ENCODE measurements at places on chromosomes 5 and 9.
A peak's percentile ranks its signal among the peaks of the same experiment; 100 is the strongest.

- DNase-seq = no peak
These were observed 91.6 kb upstream of the TNFAIP8 start for GRCh38 chr5:119264186-119264585.

GRCh38 chr5:67193439-67193807 lies 3.2 kb downstream of the CD180 start:
- DNase-seq = no peak

- DNase-seq = no peak
These were observed 110.6 kb upstream of the ALDH1B1 start for GRCh38 chr9:38281917-38282316.

GRCh38 chr9:105405514-105406131 lies 42.2 kb upstream of the FSD1L start:
- peak; percentile 25 for DNase-seq

DNA sequence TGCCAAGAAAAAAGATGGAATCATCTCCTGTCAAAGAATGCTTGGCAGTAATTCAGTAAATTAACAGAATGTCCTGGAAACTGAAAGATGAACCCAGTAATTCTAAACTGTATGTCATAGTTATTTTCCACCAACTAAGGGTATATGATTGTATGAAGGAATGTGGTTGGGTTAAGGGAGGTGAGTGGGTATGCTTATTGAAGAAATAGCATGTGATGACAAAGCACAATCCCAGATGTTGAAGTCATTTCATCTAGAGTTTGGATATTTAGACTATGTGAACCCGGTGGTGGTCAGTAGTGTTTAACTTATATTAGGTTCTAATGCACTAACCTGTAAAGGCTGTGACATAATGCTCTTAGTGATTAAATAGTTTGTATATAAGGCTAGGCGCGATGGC lies 87.3 kb downstream of the CDKN2A start:
- no peak for DNase-seq

GRCh38 chr5:126003309-126003708 lies 419.9 kb upstream of the GRAMD2B start:
- no peak for DNase-seq

DNA sequence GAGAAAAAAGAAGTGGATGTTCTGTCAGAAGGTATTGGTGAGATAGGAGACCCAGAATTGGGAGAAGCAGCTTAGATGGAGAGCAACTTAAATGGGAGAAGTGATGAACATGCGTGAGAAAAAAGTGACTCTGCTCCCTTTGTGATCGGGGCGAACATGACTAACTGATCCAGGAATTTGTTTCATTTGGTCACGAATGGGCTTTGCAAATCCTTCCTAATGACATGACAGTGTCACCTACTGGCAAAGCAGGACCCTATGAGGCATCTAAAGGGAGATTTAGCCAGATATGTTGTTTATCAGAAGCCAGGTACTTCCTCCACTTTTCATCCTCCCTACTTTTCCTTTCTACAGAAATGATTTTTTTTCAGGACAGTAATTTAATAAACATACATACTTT lies 787.4 kb upstream of the RGMB start:
- no peak for DNase-seq

- DNase-seq = no peak
These were observed 65.8 kb upstream of the STXBP1 start for GRCh38 chr9:127546125-127546832.

GRCh38 chr9:106911951-106912350 lies 49.0 kb downstream of the ZNF462 start:
- DNase-seq = no peak

- no peak for DNase-seq
These were observed 15.6 kb downstream of the RIOK2 start for GRCh38 chr5:97167435-97167834.

DNA sequence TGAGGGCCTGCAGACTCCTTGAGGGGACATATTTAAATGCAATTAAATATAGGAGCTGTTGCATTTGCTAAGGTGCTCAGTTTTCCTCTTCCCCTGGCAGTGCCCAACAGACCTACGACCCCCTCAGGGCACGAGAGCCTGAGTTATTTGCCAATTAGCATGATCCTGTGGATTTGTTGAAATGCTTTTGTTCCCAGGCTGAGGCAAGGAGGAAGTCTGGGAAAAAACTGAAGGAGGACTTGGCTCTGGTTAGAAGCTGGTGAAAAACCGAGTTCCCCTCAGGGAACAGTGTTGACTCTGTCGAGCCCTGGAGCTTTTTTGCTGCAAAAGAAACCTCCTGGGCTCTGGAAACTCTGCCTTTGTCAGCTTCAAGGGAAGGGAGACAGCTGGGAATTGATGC lies 103.6 kb upstream of the SHB start:
- DNase-seq = no peak

DNA sequence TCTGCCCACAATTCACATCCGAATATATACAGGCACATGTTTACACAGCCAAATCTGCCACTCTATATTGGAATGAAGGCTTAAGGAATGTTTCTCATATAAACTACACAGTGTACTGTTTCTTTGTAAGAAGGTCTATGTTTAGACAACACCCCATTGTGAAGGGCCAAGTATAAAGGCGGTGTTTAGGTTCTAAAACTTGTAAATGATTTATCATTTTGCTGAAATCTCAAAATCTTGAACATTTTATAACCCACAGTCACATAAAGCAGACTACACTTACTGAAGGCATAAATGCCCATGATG lies 94.0 kb downstream of the ZNF608 start:
- no peak for DNase-seq

All from T-helper 22 cell (primary cell).